ENCODE measurements at places on chromosomes 4 and X.

DNA sequence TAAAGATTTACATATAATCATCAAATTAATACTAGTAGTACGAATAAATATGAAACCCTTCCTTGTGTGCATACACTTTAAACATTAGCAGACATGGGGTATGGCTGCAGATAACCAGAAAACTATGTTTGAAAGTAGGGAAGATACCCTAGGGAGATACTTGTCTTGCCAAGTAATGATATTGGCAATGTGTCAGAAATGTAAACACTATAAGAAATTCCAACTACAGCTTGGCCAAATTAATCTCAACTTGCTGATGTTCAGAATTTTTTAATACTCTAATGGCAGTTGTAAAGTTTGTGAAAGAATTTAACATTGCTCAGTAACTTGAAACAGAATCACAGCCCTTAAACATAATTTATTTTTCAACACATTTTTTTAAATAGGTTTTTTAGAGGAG is 27.4 kb upstream of the HPGD start:
- DNase-seq, result no peak

- DNase-seq, result no peak
Measured at GRCh38 chrX:63349307-63349706, 1.8 kb downstream of the SPIN4 start.

DNA sequence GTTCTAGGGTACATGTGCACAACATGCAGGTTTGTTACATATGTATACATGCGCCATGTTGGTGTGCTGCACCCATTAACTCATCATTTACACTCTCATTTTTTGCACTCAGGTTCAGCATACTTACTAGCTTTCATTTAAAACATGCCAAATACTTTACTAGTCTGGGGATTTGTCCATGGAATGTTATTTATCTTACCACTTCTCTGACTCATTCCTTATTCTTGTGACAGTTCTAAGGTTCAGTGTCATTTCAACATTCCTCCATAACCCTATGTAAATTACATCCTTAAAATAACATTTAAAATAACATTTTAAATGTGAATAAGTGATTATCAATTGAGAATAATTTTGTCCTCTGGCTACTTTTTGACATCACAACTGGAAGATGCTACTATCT is 19.5 kb upstream of the SYTL5 start:
- DNase-seq, result no peak

GRCh38 chr4:112038861-112039260 is 106.4 kb upstream of the FAM241A start:
- DNase-seq, result no peak

DNA sequence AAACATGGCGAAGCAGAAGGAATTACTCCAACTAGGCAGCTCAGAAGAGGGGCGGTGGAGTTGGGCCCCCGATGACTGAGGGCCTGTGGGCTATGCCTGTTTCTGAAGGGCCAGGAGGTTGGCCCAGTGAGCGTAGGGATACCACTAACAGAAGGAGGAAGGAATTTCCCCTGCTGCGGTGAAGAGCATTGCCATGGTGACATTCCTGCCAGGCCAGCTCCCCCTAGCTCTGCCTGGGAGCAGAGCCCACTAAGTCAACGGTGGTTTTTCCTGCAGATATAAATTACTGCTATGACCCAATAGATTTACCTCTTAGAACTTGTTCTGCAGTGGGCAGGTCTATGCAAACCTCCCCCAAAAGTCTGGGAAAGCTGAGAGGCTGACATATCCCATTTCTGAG is 28.9 kb upstream of the HMX1 start:
- no peak for DNase-seq

GRCh38 chr4:141124224-141124623 is 9.0 kb downstream of the RNF150 start:
- DNase-seq, result no peak

DNA sequence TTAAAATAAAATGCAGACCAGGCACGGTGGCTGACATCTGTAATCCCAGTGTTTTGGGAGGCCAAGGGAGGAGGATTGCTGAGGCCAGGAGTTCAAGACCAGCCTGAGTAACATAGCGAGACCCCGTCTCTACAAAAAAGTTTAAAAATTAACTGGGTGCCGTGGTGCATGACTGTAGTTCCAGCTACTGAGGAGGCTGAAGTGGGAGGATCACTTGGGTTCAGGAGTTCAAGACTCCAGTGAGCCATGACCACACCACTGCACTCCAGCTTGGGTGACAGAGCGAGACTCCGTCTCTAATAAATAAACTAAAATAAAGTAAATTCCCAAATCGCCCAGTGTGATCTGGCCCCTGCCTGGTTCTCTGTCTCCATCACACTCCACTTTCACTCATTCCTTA is 43.7 kb downstream of the TENM3 start:
- DNase-seq, result no peak

GRCh38 chrX:17164941-17165340 is 210.1 kb upstream of the NHS start:
- no peak for DNase-seq

DNA sequence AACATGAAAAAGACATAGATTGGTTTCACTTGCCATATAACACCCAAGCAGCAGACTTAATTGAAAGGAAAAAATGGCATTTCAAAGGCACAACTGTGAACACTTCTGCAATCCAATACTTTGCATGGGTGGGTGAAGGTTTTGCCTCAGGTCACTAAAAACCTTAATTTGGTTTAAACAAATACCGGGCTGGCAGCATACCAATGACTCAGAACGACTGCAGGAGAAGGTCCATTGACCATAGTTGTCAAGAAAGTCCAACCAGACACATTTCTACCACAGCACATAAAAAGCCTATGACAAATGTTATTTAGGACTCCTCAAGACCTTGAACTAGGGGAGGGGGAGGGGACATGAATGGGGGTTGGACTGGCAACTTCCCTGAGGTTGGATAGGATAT is 183.6 kb upstream of the TRPC5 start:
- no peak for DNase-seq

DNA sequence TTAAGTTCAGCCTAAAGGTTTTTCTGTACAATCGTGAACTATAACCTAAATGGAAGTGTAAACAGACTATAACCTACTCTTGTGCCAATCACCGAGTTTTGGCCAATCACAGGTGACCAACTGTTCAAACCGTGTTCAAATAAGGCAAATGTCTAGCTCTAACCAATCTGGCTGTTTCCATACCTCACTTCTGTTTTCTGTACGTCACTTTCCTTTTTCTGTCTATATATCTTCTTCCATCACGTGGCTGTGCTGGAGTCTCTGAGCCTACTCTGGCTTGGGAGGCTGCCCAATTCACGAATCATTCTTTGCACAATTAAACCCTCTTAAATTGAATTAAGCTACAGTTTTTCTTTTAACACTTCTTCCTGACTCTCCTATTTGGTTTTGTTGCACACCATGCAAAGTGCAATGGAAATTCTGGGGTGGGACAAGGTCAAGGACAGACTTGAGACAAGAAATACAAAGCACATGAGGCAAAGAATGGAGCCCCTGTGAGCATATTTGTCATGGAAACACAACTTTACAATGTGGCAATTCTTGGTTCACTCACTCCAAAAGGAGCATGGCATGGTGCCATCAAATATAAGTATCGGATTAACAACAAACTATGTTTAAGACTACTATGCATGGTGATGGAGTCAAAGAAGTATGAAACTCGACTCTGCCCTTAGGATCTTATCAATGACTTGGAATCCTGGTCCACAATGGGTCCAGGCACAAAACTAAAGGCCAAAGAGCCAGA is 115.7 kb upstream of the FAM9B start:
- DNase-seq, result no peak

DNA sequence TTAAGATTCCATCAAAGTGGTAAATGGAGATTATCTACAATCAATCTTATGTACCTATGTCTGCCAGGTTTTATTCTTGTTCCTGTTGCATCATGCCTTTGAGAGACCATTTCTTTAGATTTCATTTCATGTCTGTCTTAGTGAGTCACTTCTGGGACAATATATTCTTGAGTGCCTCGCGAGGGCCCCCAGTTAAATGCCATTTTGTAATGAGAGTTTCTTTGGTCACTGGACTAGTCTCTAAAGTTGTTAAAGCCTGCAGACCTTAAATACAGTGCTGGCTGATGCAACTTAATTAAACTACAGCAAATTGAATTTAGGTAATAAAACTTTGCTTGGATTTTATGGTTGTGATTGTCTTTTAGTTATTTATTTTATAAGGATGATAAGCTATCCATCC is 87.2 kb upstream of the PITX2 start:
- DNase-seq, result no peak

DNA sequence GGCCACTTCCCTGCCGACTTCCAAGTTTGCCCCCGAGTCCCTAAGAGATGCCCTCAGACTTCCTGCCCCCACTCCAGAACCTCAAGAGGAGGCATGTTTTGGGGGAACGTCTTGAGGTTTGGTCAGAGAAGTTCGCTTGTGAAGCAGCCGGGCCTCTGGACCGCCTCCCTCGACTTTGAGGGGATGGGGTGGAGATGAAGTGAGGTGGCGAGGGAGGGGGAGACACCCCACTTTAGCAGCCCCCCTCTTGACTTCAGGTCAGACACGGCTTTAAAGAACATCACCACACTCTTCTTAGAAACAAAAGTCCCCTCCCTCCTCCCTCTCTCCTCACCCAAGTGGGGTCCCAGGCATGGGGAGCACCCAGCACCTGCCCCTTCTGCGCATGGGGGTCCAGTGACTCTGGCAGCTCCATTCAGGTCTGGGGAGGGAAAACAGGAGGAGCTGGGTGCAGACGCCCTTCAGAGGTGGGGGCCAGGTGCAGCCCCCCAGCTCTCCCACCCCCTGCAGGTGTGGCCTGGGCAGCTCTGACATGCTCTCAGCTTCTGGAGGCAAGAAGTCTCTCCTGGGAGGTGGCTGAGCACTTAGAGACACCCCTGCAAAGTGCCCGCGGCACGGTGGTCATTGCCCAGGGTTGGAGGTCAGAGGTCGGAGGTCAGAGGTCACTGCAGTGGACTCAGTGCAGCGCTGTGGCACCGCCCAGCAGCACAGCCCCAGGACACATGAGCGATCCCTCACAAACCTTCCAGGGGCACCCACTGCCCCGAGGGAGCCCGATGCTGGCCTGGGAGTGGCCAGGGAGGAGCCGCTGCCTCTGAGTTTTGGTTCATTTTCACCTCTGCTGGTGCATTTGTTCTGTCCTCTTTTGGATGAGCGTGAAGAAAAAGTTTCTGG is 108.8 kb downstream of the CPZ start:
- no peak for DNase-seq

- no peak for DNase-seq
Measured at GRCh38 chrX:37752936-37753335, 26.9 kb upstream of the CYBB start.

DNA sequence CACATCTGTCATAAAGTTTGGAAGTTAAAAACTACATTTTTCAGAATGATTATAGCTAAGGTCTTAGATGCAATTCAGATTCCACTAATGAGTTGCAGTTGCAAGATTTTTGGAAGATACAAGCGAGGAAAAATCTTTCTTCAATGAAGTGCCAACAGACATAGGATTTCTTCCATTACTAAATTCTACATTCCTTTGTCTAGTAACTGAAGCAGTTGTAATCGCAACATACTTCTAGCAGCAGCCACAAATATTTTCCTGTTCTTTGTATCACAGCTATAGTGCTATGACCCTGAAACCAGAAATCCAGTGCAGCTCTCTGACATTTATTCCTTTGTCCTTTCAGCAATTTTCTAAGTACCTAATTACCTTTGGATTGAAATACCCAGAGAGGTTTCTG is 225.2 kb upstream of the SLIT2 start:
- DNase-seq, result no peak

DNA sequence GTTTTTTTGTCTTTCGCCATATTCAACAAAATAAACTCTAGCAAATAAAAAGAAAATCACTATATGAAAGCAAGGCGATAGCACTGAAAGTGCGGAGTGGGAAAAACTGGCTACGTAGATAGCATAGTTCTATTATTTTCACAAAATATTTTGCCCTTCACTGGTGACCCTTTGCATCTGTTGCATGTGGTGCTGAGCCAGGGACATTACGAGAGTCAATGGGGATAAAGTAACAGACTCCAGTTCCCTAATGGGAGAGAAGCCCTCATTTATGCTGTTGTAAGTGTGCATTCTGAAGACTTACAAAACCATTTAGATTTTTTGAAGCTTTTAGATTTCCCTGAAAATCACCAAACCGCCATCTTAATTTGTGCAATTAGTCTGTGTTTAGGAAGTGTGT is 501.6 kb downstream of the PPARGC1A start:
- DNase-seq, result no peak

GRCh38 chrX:108590496-108590895 is 145.9 kb downstream of the IRS4 start:
- DNase-seq, result no peak

DNA sequence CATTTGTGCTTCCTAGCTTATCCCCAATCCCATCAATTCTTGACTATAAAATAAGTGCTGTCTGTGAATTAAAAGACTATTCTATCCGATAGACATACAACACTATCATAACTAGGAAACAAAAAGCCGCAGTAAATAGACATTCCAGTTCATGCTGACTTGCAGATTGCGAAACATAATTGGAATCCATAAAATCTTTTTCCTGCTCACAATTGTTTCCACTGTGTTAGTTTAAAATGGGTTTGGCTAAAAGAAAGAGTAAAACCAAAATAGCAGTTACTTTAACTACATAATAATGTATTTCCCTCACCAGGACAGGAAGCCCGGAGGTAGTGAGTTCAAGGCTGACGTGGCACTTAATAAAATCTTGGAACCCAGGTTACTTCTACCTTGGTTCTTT is 17.2 kb downstream of the SMIM31 start:
- no peak for DNase-seq

- DNase-seq, result peak; percentile 40
Measured at GRCh38 chr4:159103384-159103990, 608 bp downstream of the RAPGEF2 start.

DNA sequence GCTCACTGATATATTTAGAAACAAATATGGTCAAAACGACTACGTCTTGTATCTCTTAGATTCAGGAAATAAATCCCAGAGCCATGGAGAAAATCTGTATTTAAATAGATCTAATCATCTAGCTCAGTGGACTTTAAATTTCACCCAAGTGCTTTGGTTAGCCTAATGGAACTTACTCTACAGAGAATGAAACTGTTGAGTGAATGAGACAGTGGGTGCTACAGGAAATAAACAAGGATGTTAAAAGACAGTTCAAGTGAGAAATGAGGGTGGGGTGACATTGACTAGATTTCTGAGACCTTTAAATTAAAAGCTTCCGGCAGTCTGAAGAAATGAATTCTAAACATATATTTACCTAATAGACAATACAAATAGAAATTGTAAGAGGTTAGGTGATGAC is 2197.0 kb downstream of the ARAP2 start:
- DNase-seq, result no peak

DNA sequence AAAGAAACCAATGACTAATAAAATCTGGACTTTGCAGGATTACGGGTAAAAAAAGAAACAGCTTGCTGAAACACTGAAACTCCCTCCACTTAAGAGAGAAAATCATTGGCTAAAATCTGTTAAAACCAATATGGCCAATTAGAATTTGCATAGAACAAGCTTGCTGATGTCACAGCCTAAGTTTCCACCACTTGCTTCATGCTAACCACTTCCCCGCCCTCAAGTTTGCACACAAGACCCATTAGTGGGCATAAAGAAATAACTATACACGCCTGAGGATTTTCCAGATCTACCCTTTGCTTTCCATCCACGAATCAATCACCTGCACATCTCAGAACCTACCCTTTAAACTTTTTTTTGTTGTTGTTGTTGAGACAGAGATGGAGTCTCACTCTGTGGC is 42.7 kb upstream of the PHEX start:
- DNase-seq, result no peak

GRCh38 chr4:172390331-172390730 is 577.1 kb downstream of the GALNTL6 start:
- DNase-seq, result no peak

- no peak for DNase-seq
Measured at GRCh38 chrX:22660756-22661155, 339.0 kb upstream of the DDX53 start.
